Mesothelial cell of epicardium (in vitro differentiated cells): ENCODE measurements at places on chromosomes 4 and X.

- no peak for DNase-seq
Observed at GRCh38 chr4:98996765-98997068, 1.2 kb downstream of the METAP1 start.

GRCh38 chr4:55029821-55030503 lies 95.4 kb downstream of the KDR start:
- DNase-seq: no peak

DNA sequence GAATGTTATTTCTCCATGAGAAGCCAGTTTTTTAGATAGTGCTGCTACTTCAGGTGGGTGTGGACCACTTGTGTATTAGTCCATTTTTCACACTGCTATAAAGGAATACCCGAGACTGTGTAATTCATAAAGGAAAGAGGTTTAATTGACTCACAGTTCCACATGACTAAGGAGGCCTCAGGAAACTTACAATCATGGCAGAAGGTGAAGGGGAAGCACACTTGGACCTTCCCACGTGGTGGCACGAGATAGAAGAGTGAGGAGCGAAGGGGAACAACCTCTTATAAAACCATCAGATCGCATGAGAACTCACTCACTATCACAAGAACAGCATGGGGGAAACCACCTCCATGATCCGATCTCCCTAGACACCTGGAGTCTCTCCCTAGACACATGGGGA lies 3.4 kb upstream of the PPID start:
- no peak for DNase-seq

DNA sequence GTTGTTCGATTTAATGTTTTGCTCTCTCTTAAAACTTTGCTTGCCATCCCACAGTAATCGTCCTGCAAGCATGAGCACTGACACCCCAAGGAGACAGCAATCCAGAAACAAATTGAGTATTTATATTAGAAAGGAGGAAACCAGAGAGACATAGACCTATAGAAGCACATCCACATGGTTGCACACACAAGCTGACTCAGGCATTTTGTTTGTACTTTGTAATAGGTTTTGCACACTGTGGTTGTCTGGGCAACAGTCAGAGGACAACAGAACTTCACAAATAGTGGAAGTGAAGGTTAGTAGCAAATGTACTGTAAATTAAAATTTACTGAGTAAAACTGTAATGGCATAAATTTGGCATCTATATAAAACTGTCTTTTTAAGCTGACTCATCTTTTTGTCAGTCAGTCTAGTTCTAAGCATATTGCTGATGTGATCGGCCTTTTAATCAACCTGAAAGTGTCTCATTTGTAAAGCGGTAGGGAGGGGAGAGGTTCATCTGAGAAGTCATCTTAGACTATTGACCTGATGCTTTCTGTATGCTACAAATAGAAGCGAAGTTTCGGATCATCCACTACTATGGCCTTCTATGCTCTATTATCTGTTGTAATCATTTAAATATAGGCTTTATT lies 1624.7 kb downstream of the ARAP2 start:
- no peak for DNase-seq

- peak; percentile 81 for DNase-seq
Observed at GRCh38 chr4:54657551-54658251, at the start of gene KIT. TSS of gene KIT (plus strand) at chr4:54657957. CDS start at chr4:54658015, 58 bp downstream.

DNA sequence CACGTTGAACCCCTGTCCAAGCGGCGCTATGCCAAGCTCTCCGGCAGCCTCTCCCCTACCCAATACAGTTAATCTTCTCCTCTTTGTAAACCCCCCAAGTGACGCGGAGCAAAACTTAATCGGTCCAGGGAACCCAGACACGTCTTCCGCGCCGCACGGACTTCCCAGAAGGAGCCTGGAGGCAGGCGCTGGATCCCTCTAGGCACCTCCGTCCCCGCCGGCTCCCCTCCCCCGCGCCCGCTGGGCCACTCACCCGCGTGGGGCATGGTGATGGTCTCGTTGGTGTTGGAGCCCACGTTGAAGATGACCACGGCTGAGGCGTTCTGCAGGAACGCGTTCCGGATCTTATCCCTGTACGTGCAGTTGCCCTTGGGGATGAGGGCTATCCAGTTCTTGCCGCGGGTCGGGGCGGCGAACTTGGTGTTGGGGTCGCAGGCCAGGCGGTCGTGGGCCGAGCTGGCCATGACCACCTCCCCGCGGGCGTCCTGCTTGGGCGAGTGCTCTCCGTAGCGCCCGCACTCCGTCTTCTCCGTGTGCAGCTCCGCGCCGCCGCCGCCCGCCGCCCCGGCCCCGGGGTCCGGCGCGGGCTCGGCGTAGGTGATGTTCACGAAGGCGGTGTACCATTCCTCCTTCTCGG lies 1.1 kb downstream of the RNF150 start:
- peak; percentile 57 for DNase-seq

DNA sequence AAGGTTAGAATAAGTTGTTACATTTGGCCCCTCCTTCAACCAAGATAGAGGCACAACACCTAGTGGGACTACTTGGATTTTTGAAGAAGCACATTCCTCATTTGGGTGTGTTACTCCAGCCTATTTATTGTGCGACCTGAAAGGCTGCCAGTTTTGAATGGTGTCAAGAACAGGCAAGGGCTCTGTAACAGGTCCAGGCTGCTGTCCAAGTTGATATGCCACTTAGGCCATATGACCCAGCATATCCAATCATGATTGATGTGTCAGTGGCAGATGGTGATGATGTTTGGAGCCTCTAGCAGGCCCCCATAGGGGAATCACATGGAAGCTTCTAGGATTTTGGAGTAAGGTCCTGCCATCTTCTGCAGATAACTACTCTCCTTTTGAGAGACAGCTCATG lies 35.5 kb upstream of the UGT2B4 start:
- DNase-seq: no peak

DNA sequence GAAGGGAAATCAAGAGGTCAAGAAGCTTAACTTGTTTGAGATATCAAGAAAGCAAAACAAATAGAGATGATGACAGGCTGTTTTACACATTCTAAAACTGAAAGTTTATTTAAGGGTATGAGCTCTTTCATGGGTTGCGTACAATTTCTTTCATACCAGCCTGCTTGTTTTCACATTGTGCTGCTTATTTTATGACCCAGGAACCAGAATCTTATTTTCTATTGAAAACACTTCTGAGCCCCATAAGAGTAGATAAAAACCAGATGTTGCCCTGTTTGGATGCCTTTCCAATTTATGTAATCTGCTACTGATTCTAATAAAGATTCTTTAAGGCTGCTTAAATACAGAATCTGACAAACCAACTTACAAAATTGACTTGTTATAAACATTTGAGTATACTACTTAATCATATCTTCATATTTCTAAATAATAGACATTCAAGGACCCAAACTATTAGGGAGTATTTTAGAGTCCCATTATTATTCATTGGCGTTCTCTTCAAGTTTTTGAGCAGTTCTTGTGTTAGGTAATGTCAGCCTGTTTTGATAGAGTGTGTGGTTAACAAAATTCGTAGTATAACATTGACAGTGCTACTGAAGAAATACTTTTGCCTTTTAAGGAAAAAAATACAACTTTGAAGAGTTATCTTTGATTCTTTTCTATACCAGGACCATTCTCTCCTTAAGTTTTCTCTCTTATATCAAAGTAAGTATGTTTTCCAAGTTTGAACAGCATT lies 74.4 kb downstream of the PDLIM5 start:
- DNase-seq: no peak

GRCh38 chr4:146381263-146381872 lies 140.4 kb downstream of the SLC10A7 start:
- no peak for DNase-seq
